GM13977 (cell line): ENCODE measurements at places on chromosomes 4 and X.

DNA sequence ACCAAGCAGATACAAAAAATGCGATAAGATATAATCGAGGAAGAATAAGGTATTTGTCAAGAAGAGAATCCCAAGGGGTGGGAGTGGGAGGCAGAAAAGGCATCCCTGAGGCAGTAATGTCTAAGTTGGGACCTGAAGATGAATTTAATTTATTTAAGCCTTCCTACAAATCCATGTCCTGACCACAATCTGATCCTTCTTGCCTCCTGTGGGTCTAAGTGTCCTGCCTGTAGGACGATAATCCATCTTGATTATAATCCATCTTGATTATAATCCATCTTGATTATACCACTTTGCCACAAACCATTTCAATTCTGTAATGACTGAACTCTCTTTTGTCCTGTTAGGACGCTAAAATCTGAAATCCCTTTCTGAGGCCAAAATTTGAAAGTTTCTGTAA is 130.2 kb downstream of the COL25A1 start:
- no peak for DNase-seq

DNA sequence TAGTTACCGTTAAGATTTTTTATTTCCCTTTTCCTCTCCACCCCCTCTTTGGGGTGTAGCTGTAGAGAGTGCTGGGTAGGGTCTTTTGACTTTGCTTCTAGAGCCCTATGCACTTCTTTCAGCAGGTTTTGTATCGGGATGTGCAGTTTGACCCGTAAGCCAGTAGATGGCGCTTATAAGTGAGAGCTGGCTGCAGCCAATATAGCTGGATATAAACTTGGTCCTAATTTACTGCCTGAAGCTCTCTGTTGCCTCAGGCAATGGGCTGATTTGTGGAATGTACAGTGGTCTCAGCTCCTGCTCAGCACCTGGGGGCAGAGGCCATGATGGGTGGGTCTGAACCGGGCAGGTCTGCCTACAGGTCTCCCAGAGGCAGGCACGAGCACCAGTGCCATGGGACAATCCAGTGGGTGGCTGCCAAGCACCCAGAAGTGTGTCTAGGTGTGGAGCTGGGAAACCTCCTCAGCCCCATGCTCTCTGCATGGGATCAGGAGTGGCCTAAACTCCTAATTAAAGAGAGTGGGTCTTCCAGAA is 146.5 kb downstream of the SPANXN1 start:
- peak; percentile 5 for DNase-seq

DNA sequence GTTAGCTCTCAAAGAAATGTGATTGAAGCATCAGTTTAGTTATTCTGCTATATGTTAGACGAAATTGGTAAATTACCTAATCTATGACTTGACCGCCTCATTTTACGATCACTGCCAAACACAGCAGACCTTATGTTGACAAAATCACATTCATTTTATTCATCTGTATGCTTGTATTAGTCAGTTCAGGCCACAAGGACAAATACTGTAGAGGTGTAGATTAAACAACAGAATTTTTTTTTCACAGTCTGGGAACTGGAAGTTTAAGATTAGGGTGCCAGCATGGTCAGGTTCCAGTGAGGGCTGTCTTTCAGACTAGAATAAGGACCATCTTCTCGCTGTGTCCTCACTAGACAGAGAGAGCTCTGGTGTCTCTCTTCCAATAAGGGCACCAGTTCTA is 177.1 kb downstream of the NWD2 start:
- DNase-seq = no peak

GRCh38 chrX:17414839-17415238 is 39.8 kb downstream of the NHS start:
- no peak for DNase-seq

GRCh38 chr4:169252339-169253112 is 18.2 kb downstream of the SH3RF1 start:
- no peak for DNase-seq

- no peak for DNase-seq
Measured at GRCh38 chr4:47674144-47674543, 163.7 kb downstream of the CORIN start.

GRCh38 chrX:43836435-43837184 is 45.6 kb downstream of the MAOB start:
- DNase-seq = peak; percentile 16

- DNase-seq = no peak
Measured at GRCh38 chr4:55442541-55442940, 46.8 kb downstream of the TMEM165 start.

GRCh38 chrX:73681408-73681807 is 118.4 kb downstream of the CHIC1 start:
- no peak for DNase-seq

DNA sequence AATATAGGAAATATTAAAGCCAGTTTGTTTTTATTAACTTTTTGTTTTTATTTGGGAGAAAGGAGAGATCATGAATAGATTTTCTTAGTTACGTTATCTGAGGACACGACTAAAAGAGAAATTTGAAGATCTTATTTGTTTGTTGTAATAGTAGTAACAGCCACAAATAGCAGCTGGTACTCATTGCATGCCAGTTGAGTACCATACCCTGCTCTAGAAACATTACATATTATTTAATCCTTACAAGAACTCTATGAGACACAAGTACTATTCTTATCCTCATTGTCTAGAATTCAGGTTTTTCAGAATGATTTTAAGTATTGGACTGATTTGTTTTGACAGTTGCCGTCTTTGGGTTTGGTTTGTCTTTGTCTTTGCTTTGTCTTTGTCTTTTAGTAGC is 31.8 kb downstream of the USP53 start:
- no peak for DNase-seq

- DNase-seq = no peak
Measured at GRCh38 chr4:40401631-40402030, 66.5 kb downstream of the CHRNA9 start.

GRCh38 chr4:6474705-6475457 is 2.5 kb upstream of the PPP2R2C start:
- no peak for DNase-seq

- DNase-seq = no peak
Measured at GRCh38 chr4:3527914-3528876, 4.0 kb downstream of the LRPAP1 start.

- DNase-seq = no peak
Measured at GRCh38 chr4:3192188-3192587, 56.8 kb upstream of the MSANTD1 start.

DNA sequence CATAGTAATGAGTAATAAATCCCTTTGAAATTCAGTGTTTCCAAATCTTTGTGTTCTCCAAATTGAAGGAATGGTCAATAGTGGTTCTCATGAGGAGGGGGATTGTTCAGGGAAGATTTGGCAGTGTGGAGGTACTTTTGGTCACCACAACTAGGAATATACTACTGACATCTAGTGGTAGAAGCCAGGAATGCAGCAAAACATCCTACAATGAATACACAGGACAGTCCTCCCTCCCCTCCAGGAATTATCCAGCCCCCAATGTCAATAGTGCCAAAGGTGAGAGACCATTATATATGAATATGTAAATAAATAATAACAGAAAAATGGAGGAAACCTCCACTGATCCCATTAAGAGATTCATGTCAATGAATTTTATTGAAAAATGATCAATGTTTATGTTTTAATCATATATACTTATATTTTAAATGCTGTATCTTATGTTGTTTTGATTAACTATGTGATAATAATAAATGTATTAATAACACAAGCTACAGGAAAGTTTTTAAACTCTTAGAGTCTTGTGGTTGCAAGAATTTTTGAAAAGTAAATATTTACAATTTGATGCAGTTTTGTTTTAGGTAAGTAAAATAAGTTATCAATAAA is 14.4 kb upstream of the FAM9A start:
- DNase-seq = peak; percentile 51

DNA sequence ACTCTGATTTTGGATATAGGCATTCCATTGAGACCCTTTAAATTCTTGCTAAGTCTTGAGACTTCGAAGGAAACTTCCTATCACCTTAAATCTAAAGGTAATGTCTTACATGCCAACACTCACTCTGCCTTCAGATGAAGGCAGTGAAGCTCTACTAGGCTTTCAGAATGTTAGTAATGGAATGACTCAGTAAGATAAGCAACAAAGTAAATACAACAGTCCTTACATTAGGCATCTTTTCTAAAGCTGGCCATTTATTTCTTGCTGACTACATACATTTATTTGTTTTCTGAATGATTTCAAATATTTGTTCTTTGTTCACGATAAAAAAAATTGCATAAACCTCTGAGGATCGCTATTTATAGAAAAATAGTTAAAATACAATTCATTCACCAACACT is 43.5 kb downstream of the ASIC5 start:
- no peak for DNase-seq

DNA sequence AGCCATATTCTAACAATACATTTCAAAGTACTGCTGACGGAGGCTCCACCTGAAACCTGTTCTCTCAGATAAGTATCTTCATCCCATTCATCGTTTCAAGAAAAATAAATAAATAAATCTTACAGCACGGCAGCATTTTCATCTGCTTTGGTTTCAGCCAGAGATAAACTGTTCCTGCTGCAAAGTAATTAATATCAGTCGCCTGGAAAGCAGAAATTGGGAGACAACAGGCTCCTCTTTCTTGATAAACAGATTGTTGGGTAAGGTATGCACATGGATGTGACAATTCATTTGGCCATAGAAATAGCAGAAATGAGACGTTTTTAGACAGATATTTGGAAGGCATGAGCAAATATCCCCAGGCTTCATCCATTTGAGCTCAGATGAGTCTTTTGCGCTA is 110.4 kb downstream of the PPARGC1A start:
- DNase-seq = no peak

DNA sequence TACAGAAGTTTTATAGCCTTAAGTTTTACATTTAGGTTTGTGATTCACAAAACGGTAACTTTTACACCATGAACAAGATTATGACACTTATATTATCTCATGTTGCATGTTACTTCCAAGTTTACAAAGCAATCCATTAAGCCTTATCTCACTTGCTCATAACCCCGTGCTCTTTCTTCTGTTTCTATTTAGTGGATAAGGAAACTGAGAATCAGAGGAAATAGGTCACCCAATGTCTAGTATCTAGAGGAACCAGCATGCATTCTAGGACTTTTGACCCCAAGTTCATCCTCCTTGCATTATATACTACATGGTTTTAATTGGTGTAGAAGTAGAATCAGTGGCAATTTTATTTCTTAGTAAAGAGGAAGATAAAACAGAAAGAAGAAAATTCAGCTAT is 67.0 kb upstream of the ANXA3 start:
- DNase-seq = no peak

DNA sequence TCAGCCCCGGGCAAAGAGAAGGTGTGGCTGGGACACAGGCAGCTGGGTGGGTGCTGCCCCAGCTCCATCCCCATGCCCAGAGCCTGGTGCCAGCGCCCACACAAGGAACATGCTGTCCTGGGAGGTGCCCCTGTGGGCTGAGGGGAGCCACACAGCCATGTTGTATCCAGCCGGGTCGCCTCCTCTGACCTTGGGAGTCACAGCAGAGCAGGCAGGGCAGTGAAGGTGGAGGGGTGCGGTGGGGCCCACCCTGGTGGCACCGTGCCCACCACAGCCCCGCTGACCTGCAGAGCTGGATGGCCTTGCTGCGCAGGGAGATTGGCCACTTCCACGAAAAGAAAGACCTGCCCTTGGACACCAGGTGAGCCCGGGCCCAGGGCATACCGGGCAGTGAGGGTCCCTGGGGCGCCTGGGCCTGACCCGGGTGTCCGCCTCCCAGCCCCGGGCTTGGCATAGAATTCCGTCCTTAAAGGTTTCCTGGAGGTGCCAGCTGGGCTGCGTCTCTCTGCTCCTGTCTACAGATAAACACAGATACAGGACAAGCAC is 18.7 kb upstream of the ADD1 start:
- DNase-seq = no peak

DNA sequence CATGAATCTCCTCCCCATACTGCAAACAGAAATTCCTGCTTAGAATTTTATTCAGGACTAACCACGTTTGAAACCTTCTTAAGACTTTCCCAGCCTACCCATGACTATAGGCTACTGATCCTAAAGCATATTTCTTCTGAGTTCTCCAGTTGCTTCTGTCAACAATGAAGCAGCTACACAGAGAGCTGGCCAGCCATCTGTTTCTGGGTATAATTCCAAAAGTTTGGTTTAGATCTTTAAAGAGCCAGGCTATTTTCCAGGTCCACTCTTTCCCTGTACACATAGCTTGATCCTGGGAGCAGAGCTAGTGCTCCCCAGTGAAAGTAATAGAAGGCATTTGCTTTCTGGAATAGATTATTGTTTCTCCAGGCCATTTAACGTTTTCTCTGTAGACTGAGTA is 4.0 kb upstream of the ITM2A start:
- DNase-seq = no peak

GRCh38 chrX:101709384-101709783 is 49.7 kb upstream of the ARMCX2 start:
- DNase-seq = no peak

DNA sequence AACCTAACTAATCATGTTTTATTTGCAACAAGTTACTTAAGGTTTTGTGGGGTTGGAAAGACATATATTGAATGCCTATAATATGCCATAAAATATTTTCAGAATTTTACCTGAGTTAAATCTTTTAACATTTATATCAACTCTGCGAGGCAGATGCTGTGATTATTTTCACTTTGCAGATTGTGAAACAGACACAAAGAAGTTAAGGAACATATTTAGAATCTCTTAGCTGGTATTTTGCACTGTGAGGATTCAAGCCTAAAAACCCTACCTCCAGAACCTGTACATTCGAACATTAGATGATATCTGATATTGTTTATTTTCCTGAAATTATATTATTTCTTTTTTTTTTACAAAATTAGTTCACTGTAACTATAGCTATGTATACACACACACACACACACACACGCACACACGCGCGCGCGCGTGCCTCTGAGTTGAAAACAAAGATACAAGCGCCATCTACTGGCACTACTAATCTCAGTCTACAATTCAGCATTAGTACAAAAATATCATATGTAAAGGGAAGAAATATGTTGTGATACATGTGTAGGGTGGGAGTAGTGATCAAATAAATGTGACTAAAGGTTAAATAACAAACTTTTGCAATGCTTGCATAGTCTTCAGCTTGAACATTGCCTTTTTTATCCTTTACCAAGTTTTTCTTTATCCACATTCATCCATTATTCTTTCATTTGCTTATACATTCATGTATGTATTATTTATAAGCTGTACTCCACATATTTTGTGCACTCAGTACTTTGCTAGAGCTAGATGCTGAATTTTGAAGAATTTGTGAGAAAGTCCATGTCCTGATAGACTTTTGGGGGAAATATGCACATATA is 61.5 kb downstream of the ANXA10 start:
- no peak for DNase-seq

- no peak for DNase-seq
Measured at GRCh38 chrX:73831500-73831899, 268.5 kb downstream of the CHIC1 start.

GRCh38 chrX:149937871-149938426 is 342 bp downstream of the EOLA2 start:
- DNase-seq = no peak
